Activated naive CD4-positive, alpha-beta T cell (primary cell): ENCODE measurements at places on chromosomes 3 and 15.
A peak's percentile ranks its signal among the peaks of the same experiment; 100 is the strongest.

DNA sequence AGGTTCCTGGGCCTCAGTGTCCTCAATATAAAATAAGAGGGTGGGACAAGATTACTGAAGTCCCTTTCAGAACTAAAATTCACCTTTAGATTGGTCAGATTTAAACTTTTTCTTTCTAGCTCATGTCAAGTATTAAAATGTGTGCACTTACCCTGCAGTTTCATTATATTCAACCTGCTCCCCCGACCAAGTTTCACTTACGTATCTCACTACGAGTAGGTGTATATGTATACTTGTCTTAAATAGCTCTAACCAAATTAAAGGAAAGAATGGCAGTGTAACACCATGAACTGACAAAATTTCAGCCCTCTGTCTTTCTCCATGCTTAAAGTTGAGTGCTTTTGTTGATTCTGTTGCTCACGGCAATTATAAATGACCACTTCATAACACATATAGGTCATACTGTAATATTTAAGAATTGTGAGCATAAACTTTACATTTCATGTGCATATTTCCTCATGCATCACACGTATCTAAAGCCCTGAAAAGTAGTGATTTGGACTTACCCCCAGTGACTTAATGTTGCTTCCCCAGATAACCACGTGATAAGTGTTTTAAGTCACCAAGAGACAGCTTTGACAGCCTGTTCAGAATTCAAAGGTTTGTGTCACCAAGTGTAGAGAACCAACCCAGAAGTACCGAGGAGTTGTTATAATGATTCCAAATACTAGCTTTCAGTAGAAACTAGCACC, 70.0 kb downstream of the PGPEP1L start:
- no peak for DNase-seq

DNA sequence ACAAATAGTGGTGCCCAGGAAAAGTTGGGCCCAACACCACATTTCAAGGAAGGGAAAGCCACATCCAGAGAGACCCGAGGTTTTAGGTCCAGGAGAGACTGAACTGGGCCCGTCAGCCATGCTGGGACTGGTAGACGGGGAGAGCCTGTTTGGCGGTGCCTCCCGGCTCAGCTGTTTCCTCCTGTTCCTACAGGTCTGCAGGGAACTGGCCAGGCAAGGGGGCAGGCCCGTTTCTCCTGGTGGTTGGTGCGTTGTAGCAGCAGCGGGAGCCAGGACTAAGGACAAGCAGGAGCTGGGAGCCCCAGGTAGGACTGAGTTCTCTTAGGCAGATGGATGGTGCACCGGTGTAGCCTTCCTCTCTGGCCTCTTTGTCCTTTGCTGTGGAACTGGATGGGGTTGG, 3.9 kb downstream of the PRKCD start:
- DNase-seq = no peak

GRCh38 chr3:184174284-184174645, 390 bp upstream of the AP2M1 start:
- no peak for DNase-seq

DNA sequence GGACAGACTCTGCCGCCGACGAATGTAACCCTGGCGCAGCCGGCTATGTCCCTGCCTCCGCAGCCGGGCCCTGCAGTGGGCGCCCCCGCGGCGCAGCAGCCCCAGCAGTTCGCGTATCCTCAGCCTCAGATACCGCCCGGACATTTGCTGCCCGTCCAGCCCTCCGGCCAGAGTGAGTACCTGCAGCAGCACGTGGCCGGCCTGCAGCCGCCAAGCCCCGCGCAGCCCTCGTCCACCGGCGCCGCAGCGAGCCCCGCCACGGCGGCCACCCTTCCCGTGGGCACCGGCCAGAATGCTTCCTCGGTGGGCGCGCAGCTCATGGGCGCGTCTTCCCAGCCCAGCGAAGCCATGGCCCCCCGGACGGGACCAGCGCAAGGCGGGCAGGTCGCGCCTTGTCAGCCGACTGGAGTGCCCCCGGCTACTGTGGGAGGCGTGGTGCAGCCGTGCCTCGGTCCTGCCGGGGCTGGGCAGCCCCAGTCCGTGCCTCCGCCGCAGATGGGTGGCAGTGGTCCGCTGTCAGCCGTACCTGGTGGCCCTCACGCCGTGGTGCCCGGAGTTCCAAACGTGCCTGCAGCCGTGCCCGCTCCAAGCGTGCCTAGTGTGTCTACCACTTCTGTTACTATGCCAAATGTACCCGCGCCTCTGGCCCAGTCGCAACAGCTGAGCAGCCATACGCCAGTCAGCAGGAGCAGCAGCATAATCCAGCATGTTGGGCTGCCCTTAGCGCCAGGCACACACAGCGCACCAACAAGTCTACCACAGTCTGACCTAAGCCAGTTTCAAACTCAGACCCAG, 2.4 kb downstream of the TSC22D2 start:
- DNase-seq = peak; percentile 15

DNA sequence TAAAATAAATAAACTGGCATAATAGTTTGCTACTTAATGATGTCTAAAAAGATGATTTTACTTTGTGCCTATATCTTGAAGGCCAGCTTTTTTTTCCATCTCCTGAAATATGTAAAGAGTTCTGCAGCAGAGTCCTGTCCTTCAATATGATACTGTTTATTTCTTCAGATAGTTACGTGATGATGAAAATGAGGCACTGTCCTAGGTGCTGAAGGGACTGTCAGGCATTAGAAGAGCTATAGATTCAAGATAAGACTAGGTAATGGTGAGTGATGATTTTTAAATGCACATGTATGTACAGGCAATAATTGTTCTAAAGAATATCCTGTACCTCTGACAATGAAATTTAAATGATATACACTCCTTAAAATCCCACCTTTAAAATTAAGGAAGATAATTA, 326.9 kb upstream of the DNAJC19 start:
- no peak for DNase-seq
